ENCODE measurements at places on chromosomes 2 and 18.

DNA sequence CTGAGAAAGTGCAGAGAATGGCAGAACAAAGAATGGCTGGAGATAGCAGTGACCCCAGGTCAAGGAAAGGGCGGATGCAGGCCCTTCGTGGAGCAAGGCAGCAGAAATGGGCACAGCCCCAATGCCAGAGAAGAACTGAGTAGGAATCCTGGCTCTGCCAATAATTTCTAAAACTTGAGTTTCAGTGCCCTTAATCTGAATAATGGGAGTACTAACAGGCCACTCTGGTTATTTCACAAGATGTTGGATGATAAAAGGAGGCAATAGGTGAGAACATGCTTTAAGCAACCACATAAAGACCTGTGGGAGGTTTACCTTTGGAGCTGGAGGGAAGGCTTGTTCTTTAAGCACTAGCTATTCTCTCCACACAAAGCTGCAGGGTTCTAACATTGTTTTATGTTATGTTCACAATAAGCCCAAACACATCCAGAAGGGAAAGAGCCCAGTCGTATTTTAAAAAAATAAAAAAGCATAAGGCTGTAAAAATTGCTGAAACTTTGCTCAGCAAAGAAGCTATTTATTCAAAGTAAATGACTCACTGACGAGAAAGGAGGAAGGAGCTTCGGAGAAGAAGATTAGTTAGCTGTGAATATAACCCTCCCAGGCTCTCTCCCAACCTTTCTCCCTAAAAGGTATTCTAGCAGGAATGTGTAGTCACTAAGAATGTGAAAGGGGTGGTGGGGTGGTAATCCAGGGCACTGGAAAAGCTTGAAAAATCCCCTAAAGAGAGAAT, 470.2 kb downstream of the TXNL1 start:
- DNase-seq, result peak; percentile 35

- no peak for DNase-seq
These were observed 54.2 kb upstream of the ADAM23 start for GRCh38 chr2:206389164-206389563.

GRCh38 chr18:79438898-79439627, 43.3 kb downstream of the NFATC1 start:
- no peak for DNase-seq

DNA sequence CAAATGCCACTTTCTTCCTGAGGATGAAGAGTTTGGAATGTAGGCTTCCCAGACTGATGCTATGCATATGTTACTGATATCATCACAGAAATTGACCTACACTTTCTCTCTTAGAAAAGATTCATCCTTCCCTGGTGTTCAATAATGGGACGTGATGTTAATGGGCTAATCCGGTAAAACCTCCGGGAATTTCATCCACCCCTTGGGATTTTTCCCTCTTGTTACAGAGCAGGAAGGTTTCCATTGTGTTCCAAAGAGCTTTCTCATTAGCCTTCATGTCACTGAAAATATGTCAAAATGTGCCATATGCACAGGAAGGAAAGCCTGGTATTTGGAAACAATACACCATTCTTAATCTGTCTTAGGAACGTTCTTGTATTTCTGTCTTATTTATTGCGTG, 20.7 kb downstream of the ALPK2 start:
- no peak for DNase-seq

GRCh38 chr2:133142087-133142486, 426.2 kb downstream of the NCKAP5 start:
- no peak for DNase-seq

GRCh38 chr2:233288663-233289062, 19.0 kb upstream of the SAG start:
- DNase-seq, result no peak

GRCh38 chr2:240789501-240790369, 30.3 kb downstream of the KIF1A start:
- DNase-seq, result no peak

- no peak for DNase-seq
These were observed 66.1 kb upstream of the FZD5 start for GRCh38 chr2:207835805-207836204.

- no peak for DNase-seq
These were observed 14.3 kb downstream of the SRBD1 start for GRCh38 chr2:45596761-45597160.

DNA sequence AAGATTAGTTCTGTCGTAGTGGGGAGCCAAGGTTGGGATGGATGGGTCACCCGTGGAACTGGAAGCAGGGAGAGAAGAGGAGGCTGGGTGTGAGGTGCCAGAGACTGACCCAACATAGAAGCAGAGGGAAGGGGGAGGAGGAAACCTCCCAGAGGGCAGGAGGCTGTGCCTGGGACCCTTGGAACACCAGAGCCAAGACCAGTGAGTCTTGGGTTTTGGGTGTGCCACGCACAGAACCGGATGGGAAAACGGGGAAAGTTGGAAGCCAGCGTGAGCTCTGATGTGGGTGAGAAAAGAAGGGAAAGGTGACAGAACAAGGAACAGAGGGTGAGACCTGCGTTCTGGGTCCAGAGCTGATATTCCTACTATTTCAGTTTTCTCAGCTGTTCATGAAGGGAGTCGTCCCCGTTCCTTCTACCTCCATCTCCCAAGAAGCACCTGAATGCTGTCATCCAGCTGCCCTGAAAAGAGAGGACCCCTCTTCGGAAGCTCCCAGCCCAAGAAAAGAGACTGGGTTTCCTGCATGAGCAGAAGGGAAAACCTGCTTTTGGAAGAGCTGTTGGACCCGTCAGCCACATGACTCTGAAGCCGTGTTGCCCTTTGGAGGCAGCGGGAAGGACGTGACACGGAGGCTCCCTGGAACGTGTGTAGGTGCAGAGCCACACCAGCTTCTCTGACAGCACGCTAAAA, 250.1 kb downstream of the NDUFA10 start:
- no peak for DNase-seq

DNA sequence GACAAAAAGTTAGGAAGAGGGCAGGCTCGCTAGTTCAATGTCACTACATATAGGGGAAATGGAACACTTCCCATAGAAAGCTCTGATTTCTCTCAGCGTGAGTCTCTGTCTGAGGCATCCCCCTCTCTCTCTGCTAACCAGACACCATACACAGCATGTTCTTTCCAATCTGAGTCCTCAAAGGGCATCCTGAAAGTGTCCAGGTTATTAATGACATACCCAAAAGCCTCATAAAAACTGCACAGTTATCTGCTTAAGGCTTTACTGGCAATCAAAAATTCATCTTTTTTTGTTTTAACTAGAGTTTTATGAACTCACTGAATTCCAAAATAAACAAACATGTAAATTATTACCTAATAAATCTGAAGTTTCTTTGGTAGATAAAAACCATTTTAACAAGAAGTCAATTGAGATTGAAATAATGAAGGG, 137.4 kb downstream of the AFF3 start:
- DNase-seq, result no peak

GRCh38 chr2:86280191-86280667, 57.2 kb downstream of the REEP1 start:
- DNase-seq, result no peak

GRCh38 chr2:85936421-85937068, 47.8 kb upstream of the ST3GAL5 start:
- no peak for DNase-seq

DNA sequence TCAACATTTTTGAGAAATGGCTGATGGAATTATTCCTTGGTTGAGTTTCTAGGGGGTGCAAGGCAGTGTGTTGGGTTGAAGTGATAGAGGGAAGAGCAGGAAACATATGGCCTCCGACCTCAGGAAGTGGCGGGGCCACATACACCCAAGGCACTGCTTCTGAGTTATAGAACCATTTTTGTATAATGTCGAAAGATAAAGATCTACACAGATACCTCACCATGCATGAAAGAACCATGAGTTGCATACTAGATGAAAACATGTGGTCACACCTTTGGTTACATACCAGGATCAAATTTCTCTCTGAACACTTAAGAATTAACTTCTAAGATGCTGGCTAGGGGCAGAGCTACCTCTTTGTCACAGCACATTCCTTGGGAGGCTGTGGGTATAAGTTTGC, 23.2 kb downstream of the LAMA3 start:
- DNase-seq, result no peak

GRCh38 chr2:69253112-69253511, 133.9 kb downstream of the GFPT1 start:
- DNase-seq, result no peak

GRCh38 chr2:8569332-8569930, 112.4 kb upstream of the ID2 start:
- no peak for DNase-seq

DNA sequence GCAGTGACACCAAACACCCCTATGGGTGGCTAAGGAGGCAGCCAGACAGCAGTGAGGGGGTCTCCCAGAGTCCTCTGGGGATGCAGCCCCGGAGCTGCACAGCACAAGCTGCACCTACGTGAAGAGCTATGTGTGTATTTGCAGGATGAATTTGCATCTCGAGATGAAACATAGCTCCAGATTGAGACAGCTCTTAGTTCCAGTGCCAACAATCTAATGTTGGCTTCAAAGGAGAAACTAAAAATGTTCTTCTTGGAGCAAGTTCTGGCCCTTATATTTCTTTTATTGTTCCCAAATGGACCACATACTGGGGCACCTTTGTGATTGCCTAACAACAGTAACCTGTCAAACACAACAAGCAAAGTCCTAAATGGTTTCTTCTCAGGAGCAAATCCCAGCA, 233.9 kb downstream of the SLC4A3 start:
- no peak for DNase-seq

DNA sequence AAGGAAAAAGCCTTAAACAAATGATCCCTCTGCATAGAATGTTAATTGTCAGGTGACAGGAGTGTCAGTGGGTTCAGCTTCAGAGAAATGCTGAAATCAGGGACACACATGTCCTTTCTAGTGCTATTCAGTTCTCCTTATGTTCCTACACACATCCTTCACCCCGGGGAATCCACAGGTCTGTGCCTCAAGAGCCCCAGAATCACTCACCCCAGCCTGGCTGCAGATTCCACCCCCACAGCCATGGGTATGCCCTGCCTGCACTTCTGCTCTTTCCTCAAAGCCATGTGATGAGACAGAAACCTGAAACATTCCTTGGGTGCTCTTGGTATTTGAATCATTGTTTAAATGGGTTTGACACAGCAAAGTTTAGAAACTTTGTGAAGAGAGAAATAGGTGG, 27.4 kb upstream of the FZD7 start:
- DNase-seq, result no peak

Data from iPS DF 19.7 (cell line).